ENCODE measurements at places on chromosomes 2 and 18.
A peak's percentile ranks its signal among the peaks of the same experiment; 100 is the strongest.

GRCh38 chr2:168230389-168230788, 17.0 kb downstream of the STK39 start:
- DNase-seq: no peak

- DNase-seq: no peak
Measured at GRCh38 chr2:202005272-202005887, 28.3 kb upstream of the FZD7 start.

- peak; percentile 74 for DNase-seq
Measured at GRCh38 chr2:111116843-111117597, 3.7 kb upstream of the BCL2L11 start.

DNA sequence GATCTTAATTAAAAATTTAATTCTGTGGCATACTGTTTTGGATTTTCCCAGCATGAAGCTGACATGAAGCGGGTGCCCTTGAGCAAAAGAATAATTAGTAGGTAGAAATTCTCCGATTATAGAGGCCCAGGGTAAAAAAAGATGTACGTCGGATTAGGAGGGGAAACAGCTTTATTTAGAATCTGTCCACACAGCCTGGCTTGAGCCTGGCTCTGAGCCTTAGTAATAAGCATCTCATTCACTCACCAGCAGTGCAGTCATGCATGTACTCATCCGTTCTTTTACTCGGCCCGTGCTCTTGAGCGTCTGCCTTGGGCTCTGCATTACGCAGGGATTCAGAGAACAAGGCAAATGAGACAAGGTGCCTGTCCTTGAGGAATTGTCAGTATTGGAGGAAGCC, 219.3 kb downstream of the AGAP1 start:
- no peak for DNase-seq

DNA sequence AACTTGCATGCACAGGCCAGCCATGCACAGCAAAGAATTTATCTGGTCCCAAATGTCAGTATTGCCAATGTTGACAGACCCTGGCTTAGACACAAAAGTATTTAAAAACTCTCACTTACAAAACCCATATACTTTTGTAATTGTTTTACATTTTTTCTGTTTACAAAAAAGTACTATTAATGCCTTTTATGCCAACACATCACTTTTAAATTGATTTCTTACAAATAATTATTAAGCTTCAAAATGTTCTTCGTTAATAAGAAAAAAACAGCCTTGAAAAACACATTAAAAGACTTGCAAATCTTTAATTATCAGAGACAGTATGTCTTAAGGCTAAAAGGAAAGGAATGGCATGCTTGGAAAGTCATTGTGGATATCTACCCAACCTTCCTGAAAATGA, 181.3 kb upstream of the TWIST2 start:
- no peak for DNase-seq

GRCh38 chr2:207993151-207993763, 32.1 kb downstream of the PLEKHM3 start:
- DNase-seq: peak; percentile 65

DNA sequence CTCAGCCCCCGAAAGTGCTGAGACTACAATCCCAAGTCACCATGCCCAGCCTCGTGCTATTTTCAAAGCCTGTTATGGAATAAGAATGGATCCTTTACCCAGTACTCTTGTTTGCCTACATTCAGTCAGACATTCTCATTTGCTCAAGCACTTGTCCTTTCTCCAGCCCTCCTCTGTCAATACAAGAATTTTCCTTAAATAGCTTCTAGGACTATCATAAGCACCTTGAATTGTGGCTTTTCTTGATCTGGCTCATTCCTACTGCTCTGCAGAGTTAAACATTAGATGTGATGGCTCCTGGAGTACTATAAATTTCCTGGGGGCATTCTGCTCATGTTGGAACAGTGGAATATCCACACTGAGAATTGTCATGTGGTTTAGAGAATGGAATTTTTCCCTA, 506.1 kb downstream of the ARHGAP15 start:
- DNase-seq: no peak

Data from fibroblast of skin of back (primary cell).